Right ventricle myocardium inferior (tissue), 1 donor: ENCODE measurements at places on chromosomes 1 and 21. TPM values are rescaled to one million over a fixed set of nuclear protein-coding genes. Genes with fewer than 3 reads are reported as not detected.

DNA sequence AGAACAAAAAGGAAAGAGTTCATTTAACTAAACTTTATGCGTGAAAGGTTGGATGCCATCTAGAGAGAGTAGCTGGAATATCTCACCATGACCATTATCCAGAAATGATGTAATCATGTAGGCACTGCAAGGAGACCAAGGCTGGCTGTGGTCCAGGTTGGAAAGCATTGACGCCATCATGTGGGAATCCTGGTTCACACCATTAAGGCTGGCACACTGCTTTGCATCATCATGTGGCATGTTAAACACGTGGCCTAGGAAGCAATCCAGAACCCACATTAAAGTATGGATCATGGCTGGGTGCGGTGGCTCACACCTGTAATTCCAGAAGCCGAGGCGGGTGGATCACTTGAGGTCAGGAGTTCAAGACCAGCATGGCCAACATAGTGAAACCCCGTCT lies 4.3 kb downstream of the ADAMTS1 start:
- DNase-seq, result peak; percentile 70

DNA sequence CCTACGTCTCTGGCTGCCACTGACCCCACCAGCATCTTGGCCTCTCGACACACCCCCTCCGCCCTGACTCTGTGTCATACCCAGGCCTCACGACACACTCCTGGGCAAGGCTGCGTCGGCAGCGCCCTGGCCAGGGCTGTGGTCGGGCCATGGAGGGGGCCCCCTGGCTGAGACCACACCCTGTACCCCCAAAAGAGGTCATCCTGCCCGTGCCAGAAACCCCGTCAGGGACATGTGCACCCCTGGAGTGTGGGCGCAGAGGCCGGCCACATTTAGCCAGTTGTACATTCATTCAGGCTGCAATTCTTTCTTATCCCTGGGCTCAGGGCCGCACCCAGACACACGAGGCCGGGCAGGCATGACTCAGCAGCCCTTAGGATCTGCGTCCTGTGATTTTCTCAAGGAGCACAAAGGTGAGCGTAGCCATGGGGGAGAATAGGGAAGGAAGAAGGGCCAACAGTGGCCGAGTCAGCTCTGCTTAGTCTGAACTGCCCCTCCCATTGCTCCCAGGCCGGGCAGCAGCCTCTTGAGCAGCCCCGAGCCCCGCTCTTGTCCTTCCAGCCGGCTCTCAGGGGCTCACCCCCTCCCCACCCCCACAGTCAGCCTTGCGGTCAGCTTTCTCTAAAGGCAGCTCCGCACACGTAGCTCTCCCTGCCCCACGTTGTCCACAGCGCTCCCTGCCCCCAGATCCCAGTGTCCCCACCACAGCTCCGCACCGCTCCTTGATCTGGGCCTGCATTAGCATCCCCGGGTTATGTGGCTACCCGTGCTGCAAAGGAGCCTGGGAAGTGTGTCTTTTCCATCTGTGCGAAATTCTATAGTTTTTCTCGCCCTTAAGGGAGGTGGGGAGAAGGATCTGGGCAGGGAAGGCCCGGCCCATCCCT lies 7.9 kb downstream of the CSTB start:
- DNase-seq, result peak; percentile 45

DNA sequence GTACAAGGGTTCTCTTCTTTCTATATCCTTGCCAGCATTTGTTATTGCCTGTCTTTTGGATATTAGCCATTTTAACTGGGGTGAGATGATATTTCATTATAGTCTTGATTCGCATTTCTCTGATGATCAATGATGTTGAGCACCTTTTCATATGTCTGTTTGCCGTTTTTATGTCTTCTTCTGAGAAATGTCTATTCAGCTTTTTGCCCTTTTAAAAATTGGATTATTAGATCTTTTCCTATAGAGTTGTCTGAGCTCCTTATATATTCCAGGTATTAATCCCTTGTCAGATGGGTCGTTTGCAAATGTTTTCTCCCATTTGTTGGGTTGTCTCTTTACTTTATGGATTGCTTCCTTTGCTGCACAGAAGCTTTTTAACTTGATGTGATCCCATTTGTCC lies 19.4 kb upstream of the MRPS14 start:
- DNase-seq, result no peak

DNA sequence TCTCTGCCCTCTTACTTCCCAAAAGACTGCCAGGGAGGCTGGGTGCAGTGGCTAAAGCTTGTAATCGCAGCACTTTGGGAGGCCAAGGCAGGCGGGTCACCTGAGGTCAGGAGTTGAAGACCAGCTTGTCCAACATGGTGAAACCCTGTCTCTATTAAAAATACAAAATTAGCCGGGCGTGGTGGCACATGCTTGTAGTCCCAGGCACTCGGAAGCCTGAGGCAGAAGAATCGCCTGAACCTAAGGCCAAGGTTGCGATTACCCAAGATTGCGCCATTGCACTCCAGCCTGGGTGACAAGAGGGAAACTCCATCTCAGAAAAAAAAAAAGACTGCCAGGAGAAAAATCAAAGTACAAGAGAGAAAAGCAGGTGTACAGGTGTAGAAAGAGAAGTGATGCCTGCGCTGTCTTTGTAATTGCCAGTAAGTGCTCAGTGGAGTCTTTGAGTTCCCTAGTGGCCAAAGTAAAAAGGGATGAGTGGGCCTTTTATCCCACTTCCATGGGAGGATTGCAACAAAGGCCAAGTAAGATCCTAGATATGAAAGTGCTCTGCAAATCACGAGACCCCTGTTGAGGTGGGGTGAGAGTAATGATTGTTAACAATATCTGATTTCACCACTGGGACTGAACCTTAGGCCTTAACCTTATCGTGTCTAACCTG lies 94.7 kb upstream of the WNT4 start:
- no peak for DNase-seq

GRCh38 chr1:88462488-88463261 lies 221.4 kb upstream of the PKN2 start:
- DNase-seq, result peak; percentile 72

The RGS4 gene
- 0.92 TPM for total RNA-seq

DNA sequence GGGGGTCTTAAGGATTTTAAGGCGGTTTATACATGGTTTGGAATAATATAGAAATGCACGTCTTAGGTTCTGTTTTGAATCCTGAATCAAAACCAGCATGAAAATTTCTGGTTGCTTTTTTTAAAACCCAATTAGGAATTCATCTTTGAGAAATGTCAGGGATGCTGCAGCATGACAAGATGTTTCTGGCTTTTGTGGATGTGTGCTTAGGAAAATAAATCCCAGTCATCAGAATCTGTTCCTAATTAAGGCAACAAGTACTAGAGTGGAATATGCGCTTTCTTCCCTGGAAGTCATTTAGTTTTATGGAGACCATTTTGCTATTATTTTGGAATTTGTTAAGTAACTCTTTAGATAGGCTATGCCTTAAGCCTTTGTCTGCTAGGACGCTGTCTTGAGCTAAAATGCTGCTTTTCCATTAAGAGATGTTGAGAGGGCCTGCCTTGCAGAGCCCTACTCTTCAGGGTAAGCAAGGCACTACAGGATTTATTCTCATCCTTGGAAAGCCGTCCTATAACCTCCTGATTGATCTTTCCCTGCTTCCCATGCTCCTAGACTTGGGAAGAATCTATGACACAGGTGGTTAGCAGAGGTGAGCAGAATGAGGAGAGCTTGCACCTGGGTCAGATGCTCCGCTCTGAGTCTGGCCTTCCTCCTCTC lies 332.8 kb downstream of the DISC1 start:
- DNase-seq, result no peak

DNA sequence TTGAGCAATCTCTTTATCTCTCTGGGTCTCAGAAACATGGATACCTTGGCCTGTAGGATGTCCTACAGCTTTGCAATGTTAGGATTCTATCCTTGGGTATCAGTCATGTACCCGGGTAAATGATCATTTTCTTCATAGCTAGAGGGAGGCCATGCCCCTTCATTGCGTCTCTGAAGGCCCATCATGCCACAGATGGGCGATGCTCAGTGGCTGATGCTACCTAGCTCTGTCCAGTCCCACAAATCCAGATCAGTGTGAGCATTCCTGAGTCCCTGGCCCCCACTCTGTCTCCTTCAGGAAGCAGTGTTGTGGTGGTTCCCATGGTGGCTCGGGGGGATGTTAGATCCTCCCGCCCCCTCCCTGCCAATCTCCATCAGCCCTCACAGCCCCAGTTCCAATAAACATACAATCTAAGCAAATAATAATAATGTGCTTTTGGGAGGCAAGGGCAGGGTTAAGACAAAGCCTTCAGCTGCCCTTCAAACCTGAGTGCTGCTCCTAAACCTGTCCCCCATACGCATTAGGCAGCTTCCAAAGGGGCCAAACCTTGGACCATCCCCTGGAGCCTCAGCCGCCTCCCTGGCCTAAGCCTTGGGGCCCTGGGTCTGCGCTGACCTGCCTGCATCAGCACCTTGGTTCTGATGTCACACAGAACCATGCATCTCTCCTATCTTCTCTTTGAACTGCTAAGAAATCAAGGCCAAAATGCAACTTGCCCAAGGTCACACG lies 681 bp upstream of the GPR61 start:
- DNase-seq, result no peak

DNA sequence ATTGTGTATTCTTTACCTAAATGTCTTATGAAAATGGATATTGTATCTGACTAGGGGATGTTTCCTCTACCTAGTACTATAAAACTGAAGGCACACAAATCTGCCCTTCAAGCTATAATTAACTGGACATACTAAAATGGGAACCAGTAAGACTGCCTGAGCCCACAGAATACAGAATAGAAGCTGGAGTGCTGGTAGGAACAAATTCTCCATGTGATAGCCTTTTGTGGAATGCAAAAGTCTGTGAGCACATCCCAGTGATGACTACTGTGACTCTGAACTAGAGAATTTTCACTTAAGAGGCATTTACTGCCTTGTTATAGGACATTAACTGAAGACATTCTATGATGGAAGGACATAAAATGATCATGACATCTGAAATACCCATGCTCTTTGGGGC lies 30.3 kb downstream of the KIFAP3 start:
- DNase-seq, result no peak

- DNase-seq, result no peak
These were observed 77.9 kb downstream of the LAMC1 start for GRCh38 chr1:183101081-183101480.

The ZC3H12A gene
- total RNA-seq, result 4.3 TPM

The CCDC27 gene
- total RNA-seq, result not detected
